ENCODE measurements at places on chromosomes 4 and X.
A peak's percentile ranks its signal among the peaks of the same experiment; 100 is the strongest.

- no peak for DNase-seq
These were observed at the start of gene MXD4 for GRCh38 chr4:2261853-2262144. Gene MXD4 (minus strand): TSS chr4:2262109. CDS start chr4:2261980, 129 bp downstream.

- DNase-seq, result peak; percentile 92
These were observed 36.8 kb downstream of the RTL5 start for GRCh38 chrX:72094894-72095293.

- DNase-seq, result peak; percentile 44
These were observed 18.4 kb downstream of the XIAP start for GRCh38 chrX:123878252-123878721.

DNA sequence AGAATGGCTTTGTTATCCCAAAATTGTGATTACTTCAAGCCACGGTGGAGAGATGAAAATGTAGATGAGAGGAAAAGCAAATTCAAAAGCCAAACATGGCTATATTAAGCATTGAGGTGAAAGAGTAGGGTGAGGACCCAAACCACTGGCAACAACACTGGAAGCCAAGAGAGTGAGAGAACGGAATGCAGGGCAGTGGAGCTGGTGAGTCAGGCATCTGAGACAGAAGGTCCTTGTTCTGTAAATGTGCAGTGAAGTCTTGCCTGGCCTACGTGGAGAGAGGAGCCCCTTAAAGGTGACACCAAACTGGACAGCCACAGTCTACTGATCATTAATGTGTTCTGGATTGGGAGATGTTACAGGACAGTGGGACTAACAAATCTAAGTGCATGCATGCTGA is 22.8 kb upstream of the SEC24B start:
- DNase-seq, result no peak

DNA sequence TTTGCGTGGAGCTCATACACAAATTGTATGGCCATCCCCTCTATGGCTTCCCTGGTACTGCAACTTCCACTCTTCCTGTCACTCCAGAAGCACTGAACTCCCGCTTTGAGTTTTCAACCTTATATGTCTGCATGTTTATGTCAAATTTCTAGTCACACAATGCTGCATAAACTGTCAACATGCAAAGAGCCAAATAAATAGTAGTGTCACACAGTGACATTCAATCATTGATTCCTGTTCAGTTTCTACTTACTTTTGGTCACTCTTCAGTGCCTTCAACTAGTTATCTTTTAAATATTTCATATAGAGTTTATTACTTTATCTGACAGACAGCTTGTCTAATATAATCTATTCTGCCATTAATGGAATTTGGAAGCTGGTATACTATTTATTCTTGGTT is 149.3 kb downstream of the SPANXN1 start:
- no peak for DNase-seq

- no peak for DNase-seq
These were observed 99.8 kb downstream of the PJA1 start for GRCh38 chrX:69065451-69065850.

- no peak for DNase-seq
These were observed 686 bp downstream of the MTHFD2L start for GRCh38 chr4:74158466-74159142.

DNA sequence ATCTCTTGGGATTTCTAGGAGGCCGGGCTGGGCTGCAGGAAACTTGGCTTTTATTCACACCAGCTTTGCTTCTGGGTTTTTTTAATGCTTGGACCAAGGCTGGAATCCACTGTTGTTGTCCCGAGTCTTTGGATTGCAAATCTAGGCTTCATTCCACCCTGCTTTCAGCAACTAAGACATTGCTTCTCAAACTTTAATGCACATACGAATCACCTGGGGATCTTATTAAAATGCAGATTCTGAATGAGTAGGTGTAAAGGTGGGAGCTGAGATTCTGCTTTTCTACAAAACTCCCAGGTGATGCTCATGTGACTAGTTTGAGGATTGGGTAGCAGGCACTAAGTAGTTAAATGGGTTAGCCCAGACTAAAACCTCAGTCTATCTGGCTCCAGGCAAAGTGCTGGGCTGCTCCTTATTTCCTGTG is 39.2 kb upstream of the GPC4 start:
- no peak for DNase-seq

GRCh38 chr4:28228561-28229491 is 1368.2 kb downstream of the STIM2 start:
- no peak for DNase-seq

DNA sequence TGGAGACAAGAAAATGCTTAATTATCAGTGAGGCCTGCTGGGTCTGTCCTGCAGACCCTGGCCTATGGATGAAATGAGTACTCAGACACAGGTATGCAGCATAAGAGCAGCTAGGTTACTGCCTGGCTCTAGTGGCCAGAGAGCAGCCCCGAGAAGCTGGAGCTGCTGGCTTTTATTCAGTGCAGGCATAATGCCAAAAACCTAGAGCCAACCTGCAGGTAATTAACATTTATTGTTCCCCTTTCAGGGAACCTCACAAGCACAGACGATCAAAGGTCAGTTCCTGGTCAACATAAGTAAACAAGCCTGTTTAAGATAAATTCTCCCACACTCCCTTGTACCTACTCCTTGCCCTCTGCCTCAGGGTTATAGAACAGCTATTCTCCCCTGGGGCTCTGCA is 13.3 kb downstream of the IDS start:
- no peak for DNase-seq

- no peak for DNase-seq
These were observed 33.4 kb upstream of the FAM47B start for GRCh38 chrX:34909151-34909550.

- DNase-seq, result no peak
These were observed 19.7 kb upstream of the EDNRA start for GRCh38 chr4:147461161-147461560.

DNA sequence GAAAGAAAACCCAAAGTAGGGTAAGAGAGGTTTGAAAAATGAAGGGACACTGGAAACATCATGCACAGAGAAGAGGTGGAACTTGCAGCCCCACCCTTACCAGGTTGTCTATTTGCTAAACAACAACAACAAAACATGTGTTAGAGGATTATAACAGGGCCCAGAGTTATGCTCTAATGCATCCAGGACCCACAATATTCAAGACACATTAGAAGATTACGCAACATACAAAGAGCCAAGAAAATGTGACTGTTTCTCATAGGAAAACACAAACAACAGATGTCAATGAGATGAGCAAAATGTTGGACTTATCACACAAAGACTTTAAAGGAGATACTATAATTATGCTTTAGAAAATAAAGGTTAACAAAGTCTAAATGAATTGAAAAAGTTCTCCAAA is 128.5 kb downstream of the LRBA start:
- DNase-seq, result no peak

- no peak for DNase-seq
These were observed 35.9 kb upstream of the GPR78 start for GRCh38 chr4:8544282-8544681.

DNA sequence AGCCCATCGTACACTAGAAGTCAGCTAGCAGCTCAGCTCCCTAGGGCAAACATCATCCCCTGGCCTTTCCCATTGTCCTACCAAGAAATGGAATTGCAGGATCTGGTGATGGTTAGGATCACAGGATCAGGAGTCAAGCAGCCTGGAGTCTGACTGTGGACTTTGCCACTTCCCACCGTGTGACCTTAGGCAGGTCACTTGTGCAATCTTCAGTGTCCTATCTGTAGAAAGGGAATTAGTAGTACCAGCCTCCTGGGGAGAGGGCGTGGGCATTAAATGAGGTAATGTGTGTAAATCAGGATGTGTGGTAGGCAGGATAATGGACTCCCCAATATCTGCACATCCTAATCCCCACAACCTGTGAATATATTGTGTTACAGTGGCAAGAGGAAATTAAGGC is 38.6 kb upstream of the APLN start:
- no peak for DNase-seq

DNA sequence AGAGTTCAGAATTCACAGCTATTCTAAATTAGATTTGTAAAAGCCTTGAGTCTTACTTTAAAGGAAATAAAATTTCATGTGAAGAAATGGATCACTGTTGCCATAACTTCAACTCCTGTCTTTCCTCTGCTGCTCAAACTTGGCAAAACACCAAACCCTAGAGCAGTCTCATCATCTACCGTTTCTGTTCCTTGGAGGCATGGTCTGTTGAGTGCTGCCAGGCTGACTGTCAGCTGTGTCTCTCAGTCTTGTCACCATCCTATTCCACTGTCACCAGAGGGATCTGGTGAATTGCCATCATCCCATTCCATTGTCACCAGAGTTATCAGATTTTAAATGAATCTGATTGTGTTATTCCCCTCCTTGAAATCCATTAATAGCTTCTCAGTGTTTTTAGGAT is 55.6 kb downstream of the STIM2 start:
- DNase-seq, result no peak

DNA sequence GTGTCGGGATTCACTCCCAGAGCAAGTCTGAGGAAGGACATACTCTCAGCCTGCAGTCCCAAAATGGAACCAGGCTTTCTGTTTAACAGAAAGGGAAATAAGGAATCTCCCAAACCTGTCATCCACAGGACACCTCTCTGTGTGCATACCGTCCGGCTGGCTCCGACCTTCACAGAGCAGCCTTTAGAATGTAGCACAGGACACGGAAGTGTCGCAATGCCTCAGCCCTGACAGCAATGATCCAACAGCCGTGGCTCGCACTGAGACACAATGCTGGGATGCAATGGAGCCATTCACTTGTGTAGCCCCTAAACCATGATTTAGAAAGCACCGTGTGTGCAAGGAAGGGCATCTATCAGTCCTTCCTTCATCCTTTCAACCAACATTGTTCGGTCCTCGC is 15.5 kb upstream of the HELT start:
- no peak for DNase-seq

DNA sequence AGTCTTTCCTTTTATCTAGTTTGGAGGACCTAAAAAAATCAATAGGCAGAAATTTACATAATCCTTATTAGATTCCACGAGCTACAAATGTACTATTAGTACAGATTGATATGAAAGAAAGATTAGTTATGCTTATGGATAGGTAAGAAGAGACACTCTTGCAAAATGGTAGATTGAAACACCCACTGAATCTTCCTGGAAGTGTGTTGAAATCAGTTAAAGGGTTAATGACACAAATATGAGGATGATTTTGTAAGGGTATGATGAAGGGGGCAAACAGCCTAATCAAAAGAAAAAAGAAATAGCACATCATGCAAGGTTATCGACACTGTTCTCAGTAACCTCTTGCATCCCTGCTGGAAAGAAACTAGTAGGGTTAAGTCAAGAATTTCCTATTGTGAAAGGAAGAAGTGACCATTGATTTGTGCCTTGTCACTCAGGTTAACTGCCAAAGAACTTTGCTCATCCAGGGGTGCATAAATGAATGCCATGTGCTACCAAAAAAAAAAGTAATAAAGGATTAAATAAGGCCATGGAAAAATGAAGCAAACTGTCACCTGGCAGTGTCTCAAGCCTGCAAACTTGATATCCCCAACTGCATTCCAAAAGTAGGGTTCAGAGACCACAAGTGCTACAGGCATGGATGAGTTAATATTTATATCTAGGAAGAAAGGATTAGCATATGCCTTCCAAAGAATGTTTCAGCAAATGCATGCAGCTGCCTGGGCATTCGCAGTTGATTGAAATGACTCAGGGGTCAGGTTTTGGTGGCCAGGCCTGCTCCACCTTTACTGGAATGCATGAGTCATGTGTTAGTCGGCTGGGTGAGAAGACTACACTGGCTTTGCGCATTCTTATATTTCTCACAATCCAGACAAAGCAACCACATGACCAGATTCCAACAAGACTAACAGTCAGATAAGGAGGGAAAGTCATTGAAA is 78.3 kb upstream of the ATXN3L start:
- peak; percentile 11 for DNase-seq

GRCh38 chr4:80539190-80539589 is 203.7 kb downstream of the CFAP299 start:
- no peak for DNase-seq
